RCC 7860 (cell line): ENCODE measurements at places on chromosomes 13 and 19.

DNA sequence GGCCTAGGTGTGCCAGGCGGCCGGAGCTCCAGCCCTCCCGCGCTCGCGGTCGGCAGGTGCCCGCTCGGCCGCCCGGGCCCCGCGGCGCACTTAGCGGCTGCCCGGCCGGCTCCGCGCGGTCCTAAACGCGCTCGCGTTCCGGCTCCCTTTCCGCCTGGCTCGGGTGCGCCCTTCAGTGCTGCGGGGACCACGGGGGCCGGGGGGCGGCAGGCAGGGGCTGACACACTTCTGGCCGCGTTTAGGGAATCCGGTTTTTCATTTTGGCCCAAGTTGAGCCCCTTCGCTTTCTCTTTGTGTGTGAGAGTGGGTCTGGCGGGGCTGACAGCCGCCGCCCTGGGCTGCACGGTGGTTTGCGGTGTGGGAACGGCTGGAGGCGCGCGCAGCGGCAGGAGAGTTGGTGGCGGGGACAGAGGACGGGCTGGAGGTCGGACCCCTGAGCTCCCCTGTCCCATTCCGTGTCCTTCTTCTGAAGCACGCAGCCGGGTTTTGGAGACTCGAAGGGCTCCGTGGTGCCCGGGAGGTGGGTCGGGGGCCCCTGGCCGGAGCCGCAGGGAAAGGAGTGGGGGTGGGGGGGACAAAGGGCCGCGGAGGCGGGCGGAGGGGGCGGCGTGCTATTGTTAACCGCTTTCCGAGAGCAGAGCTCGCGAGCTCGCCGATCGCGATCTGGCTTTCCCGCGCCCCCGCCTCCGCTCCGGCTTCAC lies 3.1 kb downstream of the FGF9 start:
- no peak for DNase-seq

GRCh38 chr13:97570442-97570841 lies 136.5 kb downstream of the RAP2A start:
- no peak for DNase-seq

DNA sequence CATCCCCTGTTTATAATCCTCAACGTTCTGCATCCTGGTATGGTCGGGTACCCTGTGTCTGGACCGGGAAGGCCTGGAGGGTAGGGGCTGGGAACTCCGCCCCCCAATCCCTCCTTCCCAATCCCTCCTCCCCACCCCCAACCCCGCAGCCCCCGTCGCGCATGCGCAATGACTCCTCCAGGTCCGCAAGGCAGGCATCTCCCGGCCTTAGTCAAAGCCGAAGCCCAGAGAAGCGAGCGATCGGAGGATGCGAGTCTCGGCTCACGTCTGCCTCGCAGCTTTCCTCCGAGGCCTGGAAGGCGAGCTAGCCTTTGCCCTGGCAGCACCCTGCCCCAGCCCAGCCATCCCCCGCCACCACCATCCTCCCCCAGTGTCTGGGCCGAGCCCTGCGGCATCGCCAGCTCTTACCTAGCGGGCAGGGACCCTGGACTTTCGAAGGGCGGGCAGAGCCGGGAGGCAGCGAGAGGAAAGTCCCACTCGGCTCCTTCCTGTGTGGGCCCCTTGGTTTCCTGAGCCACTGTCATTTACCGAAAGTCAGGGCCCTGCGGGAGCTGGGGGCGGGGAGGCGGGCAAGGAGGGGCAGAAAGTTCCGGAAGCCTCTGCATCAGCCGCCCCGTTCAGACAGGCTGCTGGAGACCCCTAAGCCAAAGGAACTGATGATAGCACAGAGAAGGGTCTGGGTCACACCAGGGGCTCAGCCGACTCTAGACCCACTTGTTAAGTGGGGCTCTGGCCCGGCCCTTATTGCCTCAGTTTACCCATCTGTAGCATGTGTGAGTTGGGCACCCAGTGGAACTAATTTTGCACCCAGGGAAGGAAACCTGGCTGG lies at the start of gene JAK3:
JAK3 (minus strand) TSS at position 445 of the 829 bp plus-strand sequence. CDS start 3,565 bp downstream, outside the sequence.
- DNase-seq = no peak

DNA sequence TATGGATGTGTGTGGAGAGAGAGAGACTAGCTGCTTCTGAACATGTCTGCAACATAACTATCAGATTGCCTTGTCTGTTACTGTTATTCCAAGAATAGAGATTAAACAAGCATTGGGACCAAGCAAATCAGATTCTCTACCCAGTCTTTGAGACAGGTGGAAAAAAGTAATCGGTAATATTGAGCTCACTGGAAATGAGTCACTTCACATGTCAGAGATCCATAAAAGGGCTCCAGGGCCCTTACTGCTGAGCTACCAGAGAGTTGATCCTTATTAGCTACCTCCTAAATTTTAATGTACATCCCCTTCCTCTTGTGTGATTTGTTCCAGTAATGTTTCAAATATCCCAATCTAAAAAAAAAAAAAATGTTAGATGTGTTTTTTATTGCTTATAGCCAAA lies 2118.0 kb downstream of the PCDH9 start:
- no peak for DNase-seq

- DNase-seq = peak; percentile 84
Measured at GRCh38 chr19:45404557-45405434, at the start of gene PPP1R13L. Gene PPP1R13L (minus strand): TSS chr19:45405069. CDS start chr19:45398318, 6,751 bp downstream.

GRCh38 chr13:49776871-49777270 lies 15.6 kb downstream of the KPNA3 start:
- DNase-seq = no peak
